ENCODE measurements at places on chromosomes 3 and 15.

DNA sequence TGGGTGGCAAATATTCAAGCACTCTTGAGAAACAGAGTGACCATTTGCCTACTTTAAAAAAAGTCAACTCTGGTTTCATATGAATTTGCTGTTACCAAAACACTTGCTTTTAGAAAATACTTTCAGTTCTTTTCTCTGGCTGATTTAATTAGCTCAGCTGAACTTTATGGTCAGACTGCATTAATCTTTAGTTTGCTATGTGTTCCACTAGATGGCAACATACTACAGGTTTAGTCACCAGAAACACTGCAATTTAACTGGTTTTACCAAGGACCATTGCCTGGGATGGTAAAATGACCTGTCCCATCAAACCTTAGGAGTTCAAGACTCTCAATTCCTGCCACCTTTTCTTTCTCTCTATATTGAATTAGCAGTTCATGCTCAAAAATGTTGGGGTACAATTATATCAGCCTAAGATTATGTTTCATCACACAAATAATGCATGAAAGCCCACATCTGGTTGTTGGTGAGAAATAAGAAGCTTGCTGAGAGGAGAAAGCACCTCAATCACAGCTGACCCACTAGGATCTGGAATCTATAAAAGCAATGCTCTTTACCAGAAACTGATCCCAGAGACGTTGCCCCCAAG lies 14.2 kb downstream of the EIF4E3 start:
- no peak for DNase-seq

- DNase-seq: no peak
Measured at GRCh38 chr3:99413504-99413903, 224.9 kb upstream of the COL8A1 start.

DNA sequence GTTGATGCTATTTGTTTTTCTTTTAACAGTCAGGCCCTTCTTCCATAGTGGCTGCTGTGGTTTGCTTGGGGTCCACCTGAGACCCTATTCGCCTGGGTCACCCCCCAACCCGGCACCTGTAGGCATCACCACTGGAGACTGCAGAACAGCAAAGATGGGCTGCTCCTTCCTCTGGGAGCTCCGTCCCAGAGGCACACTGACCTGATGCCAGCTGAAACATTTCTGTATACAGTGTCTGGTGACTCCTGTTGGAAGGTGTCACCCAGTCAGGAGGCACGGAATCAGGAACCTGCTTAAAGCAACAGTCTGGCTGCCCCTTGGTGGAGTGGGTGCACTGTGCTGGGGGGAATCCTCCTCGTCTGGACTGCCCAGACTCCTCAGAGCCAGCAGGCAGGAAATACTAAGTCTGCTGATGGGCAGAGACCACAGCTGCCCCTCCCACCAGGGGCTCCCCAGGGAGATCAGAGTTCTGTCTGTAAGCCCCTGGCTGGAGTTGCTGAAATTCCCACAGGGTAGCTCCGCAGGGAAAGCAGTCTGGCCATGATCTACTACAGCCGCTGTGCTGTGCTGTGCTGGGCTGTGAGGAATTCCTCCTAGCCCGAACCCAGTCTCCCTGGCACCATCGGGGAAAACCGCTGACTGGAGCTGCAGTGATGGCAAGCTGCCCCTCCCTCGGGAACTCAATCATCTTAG lies 248.2 kb downstream of the TBC1D5 start:
- DNase-seq: no peak

DNA sequence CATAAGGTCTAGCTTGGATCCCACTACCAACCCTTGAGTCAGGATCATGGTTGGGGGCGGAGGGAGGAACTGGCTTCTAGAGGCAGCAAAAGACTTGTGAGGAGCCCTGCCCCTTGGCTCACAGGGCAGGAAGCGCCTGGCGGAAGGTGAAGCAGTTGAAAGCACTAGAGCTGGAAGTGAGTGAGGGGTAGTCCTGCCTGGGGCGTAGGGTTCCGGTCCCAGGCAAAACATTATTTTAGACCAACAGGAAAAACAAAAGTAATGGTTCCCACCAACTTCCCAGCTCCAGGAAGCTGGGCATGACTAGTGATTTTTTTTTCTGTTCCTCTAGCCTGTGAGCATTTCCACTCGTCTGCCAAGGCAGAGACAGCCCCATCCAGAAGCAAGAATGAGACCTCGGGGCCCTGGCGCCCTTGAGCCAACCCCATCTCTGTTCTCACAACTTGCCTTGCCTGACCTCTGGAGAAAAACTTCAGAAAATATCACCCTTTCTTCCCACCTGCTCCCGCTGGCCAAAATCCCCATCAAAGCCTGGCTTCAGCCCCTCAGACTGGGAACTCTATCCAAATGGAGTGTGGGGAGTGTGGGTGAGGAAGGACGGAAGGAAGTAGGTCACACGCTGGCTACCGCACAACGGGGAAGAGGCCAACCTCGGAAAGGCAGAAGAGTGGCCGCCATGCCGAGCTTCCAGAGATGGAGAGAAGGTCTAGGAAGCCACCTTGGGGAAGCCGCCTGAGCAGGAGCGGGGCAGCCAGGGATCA lies 57.5 kb downstream of the RBPMS2 start:
- no peak for DNase-seq

GRCh38 chr15:83570756-83571155 lies 83.2 kb upstream of the ADAMTSL3 start:
- DNase-seq: no peak

GRCh38 chr3:101635954-101636798 lies 40.8 kb downstream of the ZBTB11 start:
- DNase-seq: peak; percentile 27

All from NCI-H2227 treated with DMSO at 0.1 percent for 48 hours (cell line).